ENCODE measurements at places on chromosomes 2 and 18.

DNA sequence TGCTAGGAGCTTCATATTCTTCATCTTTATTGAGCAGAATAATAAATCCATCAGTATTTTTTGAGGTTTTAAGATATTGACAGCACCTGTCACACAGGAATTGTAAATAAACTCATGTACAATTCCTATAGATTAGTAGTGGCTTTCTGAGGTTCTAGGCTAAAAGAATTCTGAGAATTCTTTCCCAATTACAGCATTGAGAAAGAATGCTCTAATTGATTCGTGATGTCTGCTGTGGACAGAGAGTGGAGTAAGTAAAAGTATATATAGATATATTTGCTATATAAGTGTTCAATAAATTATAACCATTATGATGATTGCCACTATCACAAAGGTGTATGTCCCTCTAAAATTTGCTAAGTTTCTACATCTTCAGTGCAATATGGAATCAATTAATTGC is 186.5 kb upstream of the NRP2 start:
- no peak for DNase-seq

DNA sequence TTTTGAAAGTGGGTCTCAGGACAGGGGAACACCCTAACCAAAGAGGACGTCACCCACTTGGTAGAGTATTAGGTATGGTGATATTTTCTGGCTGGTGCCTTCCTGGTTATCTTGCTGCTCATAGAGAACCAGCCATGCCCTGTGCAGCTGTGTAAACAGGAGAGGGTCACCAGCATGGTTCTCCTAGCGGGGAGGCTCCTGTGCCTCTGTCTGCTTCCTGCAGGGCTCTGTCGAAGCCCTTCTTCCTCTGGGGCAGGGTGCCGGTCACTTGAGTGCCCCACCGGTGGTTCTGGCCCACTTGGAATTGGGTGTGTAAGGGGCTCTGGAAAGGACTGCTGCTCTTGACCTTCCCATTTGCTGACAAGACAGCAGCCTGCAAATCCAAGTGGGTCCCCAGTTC is 131.6 kb upstream of the MSH6 start:
- no peak for DNase-seq

DNA sequence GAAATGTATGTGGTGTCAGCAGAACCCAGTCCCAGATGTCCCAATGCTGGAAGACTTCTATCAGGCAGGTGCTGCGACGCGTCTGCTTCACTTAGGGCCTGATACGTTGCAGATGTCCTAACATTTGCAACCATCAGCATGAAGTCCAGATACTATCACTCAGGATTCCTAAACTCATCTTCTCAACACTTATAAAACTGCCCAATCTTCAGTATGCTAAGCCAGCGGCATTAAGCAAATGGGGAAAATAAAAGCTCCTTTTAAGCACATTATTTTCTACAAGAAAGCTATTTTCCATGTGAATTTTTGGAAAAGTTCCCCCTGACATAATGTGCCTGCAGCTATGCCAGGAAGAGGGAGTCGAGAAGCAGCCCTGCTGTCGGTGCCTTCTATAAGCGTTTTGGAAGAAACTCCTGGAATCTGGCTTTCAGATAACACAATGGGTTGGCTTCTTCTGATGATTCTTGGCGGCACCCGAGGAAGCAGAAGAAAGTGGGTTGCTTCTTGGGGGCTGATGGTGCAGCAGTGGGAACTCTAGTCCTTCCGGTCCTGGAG is 60.7 kb upstream of the ITGA6 start:
- no peak for DNase-seq

DNA sequence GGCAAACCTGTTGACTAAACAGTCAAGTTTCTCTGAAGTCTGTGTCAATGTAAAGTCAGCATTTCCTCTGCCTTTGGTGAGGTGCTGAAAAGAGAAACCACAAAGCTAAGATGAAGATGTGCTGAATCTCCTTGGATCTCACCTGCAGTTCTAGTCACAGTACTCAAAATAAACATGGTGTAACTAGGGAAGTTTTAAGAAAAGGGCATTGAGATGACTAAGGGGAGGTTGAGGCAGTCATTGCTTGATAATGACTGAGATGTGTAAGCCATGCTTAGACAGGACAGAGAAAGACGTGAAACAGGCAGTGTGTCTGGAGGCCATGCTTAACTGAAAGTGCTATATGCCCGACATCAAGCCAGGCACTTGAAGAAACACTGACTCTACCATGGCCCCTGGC is 1010.0 kb upstream of the CELF4 start:
- no peak for DNase-seq
